Suppressor macrophage treated with lipopolysaccharide for 1 hour (primary cell): ENCODE measurements at places on chromosomes 5 and 9.

DNA sequence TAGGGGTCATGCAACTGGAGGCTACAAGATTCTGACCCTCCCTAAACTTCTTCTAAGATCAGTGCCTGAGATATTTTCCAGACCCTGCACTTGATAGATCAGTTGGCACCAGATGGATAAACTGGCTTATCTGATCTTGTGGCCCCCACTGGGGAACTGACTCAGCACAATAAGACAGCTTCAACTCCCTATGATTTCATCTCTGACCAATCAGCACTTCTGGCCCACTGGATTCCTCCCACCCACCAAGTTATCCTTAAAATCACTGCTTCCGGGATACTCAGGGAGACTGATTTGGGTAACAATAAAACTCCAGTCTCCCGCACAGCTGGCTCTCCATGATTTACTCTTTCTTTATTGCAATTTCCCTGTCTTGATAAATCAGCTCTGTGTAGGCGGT is 2180.4 kb upstream of the WWC1 start:
- DNase-seq = no peak

- peak; percentile 83 for DNase-seq
Measured at GRCh38 chr5:80125022-80125961, 90.1 kb downstream of the THBS4 start.

GRCh38 chr5:135141303-135142268 is 107.6 kb upstream of the PITX1 start:
- DNase-seq = no peak

DNA sequence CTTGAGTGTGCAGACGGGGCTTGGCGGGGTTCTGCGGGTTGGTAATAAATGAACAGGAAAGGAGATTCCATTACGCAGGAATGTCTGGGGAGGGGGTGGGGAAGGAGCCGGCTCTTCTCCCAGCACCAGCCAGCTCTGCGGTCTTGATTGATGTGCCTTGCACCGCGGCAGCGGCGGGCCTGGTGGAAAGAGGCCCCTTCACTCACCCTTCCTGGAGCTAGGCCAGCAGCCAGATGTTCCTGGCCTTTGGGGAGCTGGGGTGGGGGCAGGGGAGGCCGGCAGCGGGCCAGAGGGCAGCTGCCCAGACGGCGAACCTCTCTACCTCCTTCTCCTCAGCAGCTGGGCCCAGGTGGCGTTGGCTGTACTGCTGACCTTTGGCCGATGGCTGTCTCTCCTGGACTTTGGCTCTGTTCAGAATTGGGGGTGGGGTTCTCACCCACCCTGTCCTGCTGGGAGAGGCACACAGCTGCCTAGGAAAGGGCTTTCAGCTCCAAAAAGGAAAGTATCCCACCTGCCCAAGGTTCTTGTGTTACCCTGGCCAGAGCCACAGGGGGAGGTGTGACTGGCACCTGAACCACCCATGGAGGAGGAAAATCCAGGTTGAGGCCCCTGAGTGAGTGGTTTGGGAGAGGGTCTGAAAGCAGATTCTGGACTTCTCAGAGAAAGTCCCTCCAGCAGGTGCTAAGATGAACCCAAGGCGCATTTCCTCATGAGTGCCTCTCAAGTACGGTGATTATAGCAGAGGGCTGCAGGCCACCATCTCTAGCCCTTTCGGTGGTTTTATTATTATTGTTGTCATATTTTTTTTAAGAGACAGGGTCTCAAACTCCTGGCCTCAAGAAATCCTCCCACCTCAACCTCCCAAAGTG is 58.0 kb upstream of the SYNPO start:
- DNase-seq = no peak

DNA sequence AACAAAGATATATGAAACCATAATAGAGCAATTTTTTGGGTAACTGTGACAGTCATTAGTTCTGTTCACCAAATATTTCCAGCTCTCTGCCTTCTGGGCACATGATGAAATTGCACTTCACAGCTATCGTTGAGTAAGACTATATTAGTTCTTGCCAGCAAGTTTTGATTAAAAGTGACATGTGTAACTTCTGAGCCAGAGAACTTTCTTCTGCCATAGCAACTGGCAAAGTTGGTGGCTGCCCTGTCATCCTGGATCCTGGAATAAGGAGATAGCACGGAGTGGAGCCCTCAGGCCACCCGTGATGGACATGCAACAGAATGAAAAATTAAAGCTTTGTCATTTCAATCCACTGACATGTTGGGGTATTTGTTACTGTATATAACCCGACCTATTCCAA is 194.4 kb upstream of the VCAN start:
- no peak for DNase-seq

DNA sequence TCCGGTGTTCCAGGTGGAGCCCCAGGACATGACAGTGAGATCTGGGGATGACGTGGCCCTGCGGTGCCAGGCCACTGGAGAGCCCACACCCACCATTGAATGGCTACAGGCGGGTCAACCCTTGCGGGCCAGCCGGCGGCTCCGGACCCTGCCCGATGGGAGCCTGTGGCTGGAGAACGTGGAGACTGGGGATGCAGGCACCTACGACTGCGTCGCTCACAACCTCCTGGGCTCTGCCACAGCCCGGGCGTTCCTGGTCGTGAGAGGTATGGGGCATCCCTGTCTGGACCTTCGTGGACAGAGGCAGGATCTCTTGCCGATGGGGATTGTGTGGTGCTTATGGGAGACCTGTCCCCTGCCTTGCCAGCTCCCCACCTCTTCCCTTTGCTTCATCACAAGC is 26.0 kb upstream of the ASS1 start:
- no peak for DNase-seq

- no peak for DNase-seq
Measured at GRCh38 chr5:158285698-158286097, 426.8 kb upstream of the CLINT1 start.

- DNase-seq = no peak
Measured at GRCh38 chr5:99061299-99061698, 132.5 kb upstream of the CHD1 start.
